CMK (cell line): ENCODE measurements at places on chromosomes 3 and 15.

DNA sequence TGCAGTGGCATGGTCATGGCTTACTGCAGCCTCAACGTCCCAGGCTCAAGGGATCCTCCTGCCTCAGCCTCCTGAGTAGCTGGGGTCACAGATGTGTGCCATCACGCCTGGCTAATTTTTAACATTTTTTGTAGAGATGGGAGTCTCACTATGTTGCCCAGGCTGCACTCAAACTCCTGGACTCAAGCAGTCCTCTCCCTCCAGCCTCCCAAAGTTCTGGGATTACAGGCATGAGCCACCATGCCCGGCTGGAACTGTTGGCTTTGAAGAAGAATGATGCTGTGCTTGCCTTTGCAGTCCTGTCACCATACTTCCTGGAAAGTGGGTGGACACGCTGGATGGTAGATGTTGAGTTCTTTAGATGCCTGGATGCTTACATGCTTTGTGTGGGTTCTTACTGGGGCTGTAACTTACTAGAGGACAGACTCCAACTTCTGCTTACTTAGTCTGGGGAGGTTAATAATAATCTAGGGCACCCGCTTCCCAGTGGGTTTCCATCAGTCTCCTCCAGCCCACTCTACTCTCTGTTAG, 36.7 kb downstream of the IGF1R start:
- no peak for DNase-seq

- no peak for DNase-seq
These were observed 32.5 kb downstream of the ARNT2 start for GRCh38 chr15:80436511-80437307.

DNA sequence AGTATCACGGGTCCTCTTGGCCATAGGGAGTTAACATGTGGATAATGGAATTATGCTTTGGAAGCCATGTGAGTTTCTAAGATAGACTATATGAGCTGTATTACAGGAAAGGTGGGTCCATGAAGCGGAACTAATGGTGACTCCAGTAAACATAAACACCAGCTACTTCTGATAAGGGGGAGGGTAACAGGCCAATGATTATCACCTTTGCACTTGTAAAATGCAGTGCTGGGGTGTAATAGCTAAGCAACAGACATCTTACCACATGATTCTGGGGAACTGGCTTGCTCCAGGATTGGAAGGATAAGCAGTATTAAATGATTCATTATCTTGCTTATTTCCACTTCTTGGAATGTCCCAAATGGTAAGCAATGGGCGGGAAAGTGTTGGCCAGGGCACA, 61.4 kb upstream of the CD47 start:
- DNase-seq: no peak

DNA sequence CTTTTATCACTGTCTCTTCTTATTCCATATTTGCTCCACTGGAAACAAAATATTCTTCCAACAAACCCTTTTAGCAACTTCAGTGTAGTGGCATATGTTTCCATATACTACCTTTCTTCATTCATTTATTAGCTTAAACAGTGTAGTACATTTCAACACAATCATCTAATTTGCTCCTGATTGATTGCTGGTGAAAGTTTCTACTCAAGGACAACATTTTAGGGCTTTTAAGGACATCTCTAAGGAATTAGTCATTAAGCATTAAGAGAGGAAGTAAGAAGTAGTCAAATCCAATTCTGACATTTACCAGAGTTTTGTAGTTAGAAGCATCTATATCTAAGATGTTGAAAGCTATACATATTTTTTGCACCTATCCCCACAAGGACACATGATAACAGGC, 55.8 kb downstream of the RSRC1 start:
- DNase-seq: no peak

DNA sequence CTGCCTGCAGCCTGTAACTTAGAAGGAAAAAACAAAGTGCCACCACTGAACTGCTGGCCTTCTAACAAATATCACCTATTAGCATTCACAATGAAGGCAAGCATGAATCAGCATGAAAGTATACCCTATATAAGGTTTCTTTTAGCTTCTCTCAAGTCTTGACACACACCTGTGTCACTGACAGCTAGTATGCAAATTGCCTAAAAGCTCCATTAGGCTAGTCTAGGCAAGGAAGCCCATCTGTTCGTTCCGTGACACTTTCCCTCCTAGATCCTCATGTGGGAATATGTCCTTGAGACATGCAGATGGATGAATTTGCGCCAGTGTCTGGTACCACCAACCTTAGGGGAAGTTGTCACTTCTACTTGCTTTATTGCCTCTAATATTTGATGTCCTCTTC, 129.3 kb downstream of the RBMS3 start:
- DNase-seq: no peak
